Smooth muscle cell of trachea (primary cell): ENCODE measurements at places on chromosomes 12 and 14. TPM values are rescaled to one million over a fixed set of nuclear protein-coding genes. Genes with fewer than 3 reads are reported as not detected.

The EIF2B1 gene
- total RNA-seq: 59.0 and 75.6 TPM in 2 replicates

The PAPLN gene
- total RNA-seq: 8.4 and 12.2 TPM in 2 replicates

The HOXC6 gene
- under 0.01 TPM in 2 replicates for total RNA-seq

The FIGNL2 gene
- 0.29 and 0.50 TPM in 2 replicates for total RNA-seq

The NDUFB1 gene
- 82.0 and 187 TPM in 2 replicates for total RNA-seq

The NANOG gene
- total RNA-seq: under 0.01 TPM in 2 replicates

The IFNG-AS1 gene
- total RNA-seq: not detected in 2 replicates

The ARMH4 gene
- 5.5 and 5.8 TPM in 2 replicates for total RNA-seq

The PPFIA2 gene
- total RNA-seq: 2.0 and 6.5 TPM in 2 replicates

The NKX2-1 gene
- not detected in 2 replicates for total RNA-seq

The ART4 gene
- total RNA-seq: 0.44 TPM in 1 of 2 replicates, not detected in the other

The CLEC1B gene
- not detected in 2 replicates for total RNA-seq

The JAG2 gene
- total RNA-seq: 1.6 and 2.3 TPM in 2 replicates

The RTN1 gene
- total RNA-seq: 0.17 TPM in 1 of 2 replicates, not detected in the other

The CEBPE gene
- not detected in 2 replicates for total RNA-seq

The OASL gene
- total RNA-seq: 0.15 and 0.33 TPM in 2 replicates

The HOXC12 gene
- not detected in 2 replicates for total RNA-seq

The LBHD2 gene
- total RNA-seq: not detected in 2 replicates

The ZFC3H1 gene
- 28.4 and 41.3 TPM in 2 replicates for total RNA-seq

The NPC2 gene
- 172 and 208 TPM in 2 replicates for total RNA-seq

The POU6F1 gene
- total RNA-seq: 3.5 and 6.3 TPM in 2 replicates

The TOX4 gene
- 33.7 and 47.6 TPM in 2 replicates for total RNA-seq

The SOAT2 gene
- total RNA-seq: not detected in 2 replicates

The AICDA gene
- total RNA-seq: not detected in 2 replicates

The ASB2 gene
- total RNA-seq: 0.50 and 1.2 TPM in 2 replicates

The VDR gene
- 6.5 and 17.0 TPM in 2 replicates for total RNA-seq

The STAC3 gene
- 1.3 TPM in 1 of 2 replicates, not detected in the other for total RNA-seq

The LMBR1L gene
- 53.2 and 88.0 TPM in 2 replicates for total RNA-seq

The KRT3 gene
- total RNA-seq: not detected in 2 replicates

The KLRG1 gene
- 0.33 and 1.0 TPM in 2 replicates for total RNA-seq

The GLS2 gene
- total RNA-seq: under 0.01 and 0.73 TPM in 2 replicates
